ENCODE measurements at places on chromosomes 3 and 15. TPM values are rescaled to one million over a fixed set of nuclear protein-coding genes. Genes with fewer than 3 reads are reported as not detected.
A peak's percentile ranks its signal among the peaks of the same experiment; 100 is the strongest.

GRCh38 chr15:83504365-83504764 lies 57.2 kb downstream of the SH3GL3 start:
- DNase-seq = peak; percentile 19

The ROPN1B gene
- 0.18 TPM for total RNA-seq

The ZMYND10 gene
- total RNA-seq = 3.9 TPM

- no peak for DNase-seq
These were observed 28.9 kb downstream of the TKT start for GRCh38 chr3:53226841-53227407.

The PPP1R14D gene
- total RNA-seq = 0.33 TPM

The KCNH8 gene
- not detected for total RNA-seq

The PRICKLE2 gene
- total RNA-seq = 0.46 TPM

GRCh38 chr3:134956395-134956794 lies 161.3 kb downstream of the EPHB1 start:
- no peak for DNase-seq
